GM20000 (cell line): ENCODE measurements at places on chromosomes 4 and X.

- DNase-seq = no peak
Measured at GRCh38 chr4:54581807-54582206, 76.0 kb upstream of the KIT start.

GRCh38 chr4:166301266-166301665, 428.2 kb downstream of the TLL1 start:
- DNase-seq = no peak

DNA sequence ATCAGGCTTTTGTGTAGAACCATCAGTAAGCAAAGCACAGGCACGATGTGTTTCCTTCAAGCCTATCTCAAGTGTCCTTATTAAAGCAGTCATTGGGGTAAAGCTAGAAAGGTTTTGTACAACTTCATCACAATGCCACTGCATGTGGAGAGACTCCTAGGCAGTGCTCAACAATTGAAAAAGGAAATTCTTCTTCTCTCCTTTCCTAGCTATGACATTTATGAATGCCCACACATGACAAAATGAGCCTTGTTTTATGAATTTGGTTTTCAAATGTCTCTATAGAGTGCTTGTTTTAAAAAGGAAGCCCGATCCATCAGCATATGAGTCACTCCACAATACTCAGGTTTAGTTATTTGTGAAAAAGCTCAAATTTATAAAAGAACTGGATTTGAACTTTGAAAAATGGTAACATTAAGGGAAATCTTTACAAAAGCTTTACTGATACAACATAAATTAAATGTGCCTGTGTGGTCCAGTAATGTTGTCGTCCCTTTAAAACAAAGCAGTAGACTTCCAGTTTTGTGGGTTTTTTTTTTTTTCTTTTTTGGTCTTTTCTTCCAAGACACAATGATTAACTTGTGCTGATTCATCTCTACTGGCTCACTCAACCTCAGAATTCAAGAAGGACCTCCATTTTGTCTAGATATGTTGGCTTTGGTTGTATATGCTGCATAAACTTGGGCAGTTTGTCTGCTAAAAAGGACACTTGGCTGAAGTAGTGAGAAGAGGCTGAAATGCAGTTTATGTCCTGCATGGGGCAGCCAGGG, 273.8 kb downstream of the GASK1B start:
- no peak for DNase-seq

DNA sequence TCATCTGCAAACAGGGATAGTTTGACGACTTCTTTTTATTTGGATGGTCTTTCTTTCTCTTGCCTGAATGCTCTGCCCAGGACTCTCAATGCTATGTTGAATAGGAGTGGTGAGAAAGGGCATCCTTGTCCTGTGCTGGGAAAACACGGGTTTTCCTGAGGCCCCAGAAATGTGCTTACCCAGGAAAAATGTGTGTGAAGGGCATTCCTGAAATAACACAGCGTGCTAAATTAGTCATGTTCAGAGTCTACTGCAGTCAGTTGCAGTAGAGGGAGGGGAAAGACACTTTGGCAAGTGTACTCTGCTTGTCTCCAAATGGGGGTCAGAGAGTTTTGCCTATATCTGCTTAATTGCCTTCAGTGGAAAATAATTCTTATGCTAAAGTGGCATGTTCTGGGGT, 153.9 kb downstream of the CCNG2 start:
- DNase-seq = no peak

GRCh38 chr4:178205826-178206225, 763.6 kb upstream of the AGA start:
- DNase-seq = no peak

GRCh38 chrX:13008189-13008533, 33.3 kb downstream of the TMSB4X start:
- DNase-seq = no peak

DNA sequence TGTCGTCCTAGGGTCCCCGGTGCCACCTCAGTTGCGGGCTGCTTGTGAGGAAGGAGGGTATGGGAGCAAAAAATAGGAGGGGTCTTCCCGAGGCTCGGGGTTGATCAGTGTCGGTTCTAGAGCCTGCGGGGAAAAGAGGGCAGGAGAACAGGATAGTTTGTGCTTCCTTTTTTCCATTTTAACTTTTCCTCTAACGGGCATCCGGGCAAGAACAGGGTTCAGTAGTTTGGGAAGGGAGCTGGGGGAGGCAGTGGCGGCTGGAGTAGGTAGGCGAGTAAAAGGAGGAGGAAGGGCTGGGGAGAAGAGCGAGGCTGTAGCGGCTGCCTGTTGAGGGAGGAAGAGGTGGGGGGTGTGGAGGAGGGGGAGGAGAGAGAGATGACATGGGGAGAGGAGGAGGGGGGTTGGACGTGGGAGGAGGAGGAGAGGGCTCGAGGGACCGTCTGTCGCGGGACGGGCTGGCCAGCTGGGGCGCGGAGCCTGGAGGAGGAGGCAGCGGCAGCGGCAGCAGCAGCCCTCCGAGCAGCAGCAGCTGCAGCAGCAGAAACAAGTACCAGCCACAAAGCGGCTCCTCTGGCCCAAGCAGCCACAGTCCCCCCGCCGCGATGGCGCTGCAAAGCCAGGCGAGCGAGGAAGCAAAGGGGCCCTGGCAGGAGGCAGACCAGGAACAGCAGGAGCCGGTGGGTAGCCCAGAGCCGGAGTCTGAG, at the start of gene SLC16A2:
Gene SLC16A2, plus strand, starts transcription at position 458 of the 704 bp plus-strand sequence. Its CDS starts 145 bp downstream, at position 603.
- peak; percentile 42 for DNase-seq

GRCh38 chr4:152687974-152688599, 8.3 kb upstream of the TMEM154 start:
- no peak for DNase-seq

GRCh38 chr4:153089742-153090141, 114.5 kb upstream of the TRIM2 start:
- DNase-seq = no peak

- DNase-seq = no peak
Measured at GRCh38 chr4:184448141-184448540, 26.2 kb downstream of the IRF2 start.

DNA sequence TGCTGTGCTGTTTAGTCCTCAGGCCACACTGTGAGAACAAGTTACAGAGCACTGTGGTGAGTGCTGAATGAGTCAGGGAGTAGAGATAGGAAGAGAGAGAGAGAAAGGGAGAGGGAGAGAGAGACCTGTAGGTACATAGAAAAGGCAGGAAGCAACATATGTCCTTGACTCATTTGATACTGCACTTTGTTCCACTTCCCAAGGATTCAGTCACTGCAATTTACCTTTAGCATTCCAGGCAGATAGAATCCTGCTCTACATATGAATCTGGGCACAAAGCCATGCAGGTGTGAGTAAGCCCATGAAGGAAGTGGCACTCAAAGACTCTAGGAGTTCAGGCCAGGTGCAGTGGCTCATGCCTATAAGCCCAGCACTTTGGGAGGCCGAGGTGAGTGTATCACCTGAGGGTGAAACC, 1.0 kb upstream of the DAPP1 start:
- DNase-seq = no peak

DNA sequence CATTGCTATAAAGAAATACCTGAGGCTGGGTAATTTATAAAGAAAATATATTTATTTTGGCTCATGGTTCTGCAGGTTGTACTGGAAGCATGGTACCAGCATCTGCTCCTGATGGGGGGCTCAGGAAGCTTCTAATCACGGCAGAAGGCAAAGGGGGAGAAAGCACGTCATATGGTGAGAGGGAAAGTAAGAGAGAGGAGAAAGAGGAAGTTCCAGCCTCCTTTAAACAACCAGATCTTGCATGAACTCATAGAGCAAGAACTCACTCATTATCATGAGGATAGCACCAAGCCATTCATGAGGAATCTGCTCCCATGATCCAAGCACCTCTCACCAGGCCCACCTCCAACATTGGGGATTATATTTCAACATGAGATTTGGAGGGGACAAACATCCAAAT, 125.0 kb upstream of the GRPR start:
- no peak for DNase-seq

DNA sequence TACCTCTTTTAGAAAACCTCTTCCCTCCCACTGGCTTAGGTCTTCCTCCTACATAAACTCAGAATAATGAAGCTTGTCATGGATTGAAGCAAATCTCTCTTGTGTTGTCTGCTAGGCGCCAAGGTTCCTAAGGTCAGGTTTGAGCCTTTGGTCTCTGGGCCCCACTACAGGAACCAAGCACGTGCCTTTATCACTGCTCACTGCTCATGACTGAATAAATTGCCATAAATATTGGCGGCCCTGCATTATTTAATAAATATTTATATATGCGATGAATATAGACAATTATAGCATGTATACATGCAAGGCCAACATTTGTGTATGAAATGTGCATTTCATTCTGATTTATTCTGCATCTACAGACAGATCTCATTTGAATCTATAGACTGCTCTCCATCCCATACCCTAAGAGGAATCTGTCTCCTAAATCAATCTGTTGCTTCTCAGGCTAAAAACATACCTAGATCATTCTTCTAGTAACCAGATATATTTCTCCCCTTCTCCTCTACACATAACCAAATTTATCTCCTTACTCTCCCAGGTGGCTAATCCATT, 1717.6 kb upstream of the TENM3 start:
- no peak for DNase-seq

GRCh38 chr4:158778156-158778711, 9.4 kb downstream of the FNIP2 start:
- peak; percentile 30 for DNase-seq

DNA sequence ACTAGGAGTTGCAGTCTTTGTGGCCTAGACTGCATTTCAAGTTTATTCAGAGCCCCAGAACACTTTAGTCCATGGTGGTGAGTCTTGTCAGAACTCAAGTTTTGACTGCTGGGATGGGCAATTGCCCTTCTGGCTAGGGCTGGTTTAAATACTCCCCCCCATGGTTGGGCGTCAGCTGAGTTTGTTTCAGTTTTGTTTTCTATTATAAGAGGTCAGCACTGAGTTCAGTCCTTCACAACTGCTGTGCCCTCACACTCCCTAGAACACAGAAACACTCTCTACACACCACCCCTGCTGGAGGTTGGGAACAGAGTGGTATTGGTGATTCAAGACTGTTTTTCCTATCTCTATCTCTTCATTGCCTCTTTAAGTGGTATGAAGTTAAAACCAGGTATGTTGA, 217.0 kb downstream of the GUCY2F start:
- no peak for DNase-seq

- no peak for DNase-seq
Measured at GRCh38 chr4:157791236-157791635, 381.6 kb downstream of the GASK1B start.

- DNase-seq = peak; percentile 40
Measured at GRCh38 chr4:79917246-79917645, 155.8 kb downstream of the ANTXR2 start.

DNA sequence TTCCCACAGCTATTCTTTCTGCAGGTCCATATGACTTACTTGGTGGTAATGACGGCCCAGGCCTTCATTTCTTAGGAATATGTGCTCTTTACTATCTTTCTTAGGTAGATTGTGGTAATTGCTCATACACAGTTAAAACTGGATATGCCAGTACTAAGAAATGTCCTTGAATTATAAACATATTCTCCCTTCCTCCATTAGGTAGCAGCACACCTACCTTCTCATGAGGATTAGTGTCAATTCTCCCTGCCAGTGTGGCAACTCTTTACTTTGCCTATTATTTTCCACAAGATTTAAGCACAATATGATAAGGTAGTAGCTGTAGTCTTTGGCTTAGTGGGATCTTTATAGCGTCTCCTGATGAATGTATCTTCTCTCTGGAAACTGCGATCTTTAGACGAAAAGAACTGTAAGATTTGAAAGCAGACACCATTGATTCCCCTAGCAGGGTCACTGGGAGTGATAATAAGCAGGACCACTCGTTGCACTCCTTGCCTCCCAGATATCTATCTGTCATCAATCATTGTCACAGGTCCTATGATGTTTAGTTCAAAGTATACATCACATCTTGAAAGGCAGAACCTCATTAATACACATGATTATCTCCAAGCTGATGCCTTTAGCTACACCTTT, 1240.7 kb downstream of the C4orf33 start:
- DNase-seq = peak; percentile 9

DNA sequence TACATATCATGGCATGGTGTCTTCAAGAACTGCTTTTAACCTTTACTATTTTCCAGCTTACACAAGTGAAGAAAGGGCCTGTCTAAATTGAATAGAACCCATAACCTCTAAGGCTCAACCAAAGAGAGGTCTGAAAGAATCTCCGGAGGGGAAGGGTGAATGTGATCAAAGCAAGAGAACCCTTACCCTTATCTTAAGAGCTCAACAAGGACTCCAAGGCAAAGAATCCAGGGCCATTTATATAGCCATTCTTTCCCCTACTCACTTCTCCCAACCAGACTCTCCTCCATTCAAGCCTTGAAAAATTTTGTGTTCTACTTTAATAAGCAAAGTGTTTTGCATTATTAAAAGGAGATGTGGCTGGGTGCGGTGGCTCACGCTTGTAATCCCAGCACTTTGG, 118.7 kb downstream of the SH3RF1 start:
- DNase-seq = no peak

- DNase-seq = no peak
Measured at GRCh38 chrX:151815398-151815797, 80.9 kb downstream of the CNGA2 start.

- DNase-seq = peak; percentile 30
Measured at GRCh38 chr4:36189511-36190226, 54.6 kb downstream of the ARAP2 start.

DNA sequence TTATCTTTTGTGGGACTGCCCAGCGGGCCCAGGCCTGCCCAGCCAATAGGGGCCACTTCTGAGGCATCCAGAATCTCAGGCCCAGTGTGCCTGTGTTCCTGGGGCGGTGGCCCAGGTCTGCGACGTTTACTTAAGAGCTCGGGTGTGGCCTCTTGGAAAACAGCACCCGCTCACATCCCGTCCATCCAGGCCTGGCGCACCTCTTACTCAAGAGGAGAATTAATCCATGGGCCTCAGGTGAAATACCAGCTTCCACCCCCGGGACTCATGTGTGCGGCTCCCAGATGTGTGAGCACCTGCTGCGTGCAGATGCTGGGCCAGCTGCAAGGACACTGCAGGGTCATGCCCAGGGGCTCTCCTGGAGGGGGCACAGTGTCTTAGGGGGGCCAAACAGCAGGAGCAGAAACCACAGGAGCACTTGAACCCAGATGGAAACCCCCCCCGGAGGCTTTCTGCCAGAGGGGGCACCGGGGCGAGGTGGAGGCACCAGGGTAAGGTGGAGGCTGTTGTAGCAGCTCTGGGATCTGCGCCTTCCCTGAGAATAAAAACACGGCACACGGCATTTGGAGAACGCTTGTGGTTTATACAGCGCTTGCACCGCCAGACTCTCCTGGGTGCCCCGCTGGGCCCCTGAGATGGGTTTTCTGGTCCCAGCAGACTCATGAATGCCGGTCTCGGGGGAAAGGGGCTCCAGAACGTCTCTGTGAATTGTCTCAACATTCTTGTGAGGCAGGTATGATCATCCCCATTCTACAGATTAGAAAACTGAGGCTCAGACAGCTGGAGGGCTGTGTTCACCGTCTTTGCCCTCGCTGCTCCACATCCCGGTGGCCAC, 2.8 kb downstream of the PSAPL1 start:
- DNase-seq = no peak

GRCh38 chrX:44156726-44157125, 183.5 kb upstream of the NDP start:
- no peak for DNase-seq

- no peak for DNase-seq
Measured at GRCh38 chrX:46310815-46311497, 234.3 kb downstream of the ZNF674 start.

- DNase-seq = peak; percentile 44
Measured at GRCh38 chrX:51802917-51803688, 59.9 kb downstream of the GSPT2 start.
